ENCODE measurements at places on chromosomes 2 and 18.

DNA sequence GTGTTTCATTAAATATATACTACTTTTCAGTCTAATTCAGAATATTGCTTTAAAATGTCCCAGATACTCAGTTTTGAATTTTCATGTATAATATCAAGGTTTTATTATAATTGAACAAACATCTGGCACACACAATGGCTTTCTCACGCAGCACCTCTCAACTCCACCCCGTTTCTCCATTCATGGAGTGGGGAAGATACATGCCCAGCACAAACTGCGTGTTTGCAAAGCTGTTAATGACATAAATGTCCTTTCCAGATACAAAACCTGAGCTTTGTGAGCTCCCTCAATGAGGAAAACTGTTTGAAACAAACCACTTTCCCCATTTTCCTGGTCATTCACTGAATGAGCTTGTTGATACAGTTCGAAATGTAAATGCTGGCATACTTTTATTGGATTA, 150.3 kb upstream of the RASGRP3 start:
- DNase-seq = no peak

GRCh38 chr18:74420481-74420880, 36.6 kb downstream of the DIPK1C start:
- DNase-seq = no peak

DNA sequence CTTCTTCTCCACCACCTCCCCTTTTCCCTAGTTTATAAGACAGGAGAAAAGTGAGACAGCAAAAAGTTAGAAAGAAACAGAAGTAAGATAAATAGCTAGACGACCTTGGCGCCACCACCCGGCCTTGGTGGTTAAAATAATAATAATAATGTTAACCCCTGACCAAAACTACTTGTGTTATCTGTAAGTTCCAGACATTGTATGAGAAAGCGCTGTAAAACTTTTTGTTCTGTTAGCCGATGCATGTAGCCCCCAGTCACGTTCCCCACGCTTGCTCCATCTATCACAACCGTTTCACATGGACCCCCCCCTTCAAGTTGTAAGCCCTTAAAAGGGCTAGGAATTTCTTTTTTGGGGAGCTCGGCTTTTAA, 1.5 kb upstream of the BUB1 start:
- DNase-seq = no peak

GRCh38 chr2:157233506-157233905, 24.0 kb upstream of the GALNT5 start:
- no peak for DNase-seq

DNA sequence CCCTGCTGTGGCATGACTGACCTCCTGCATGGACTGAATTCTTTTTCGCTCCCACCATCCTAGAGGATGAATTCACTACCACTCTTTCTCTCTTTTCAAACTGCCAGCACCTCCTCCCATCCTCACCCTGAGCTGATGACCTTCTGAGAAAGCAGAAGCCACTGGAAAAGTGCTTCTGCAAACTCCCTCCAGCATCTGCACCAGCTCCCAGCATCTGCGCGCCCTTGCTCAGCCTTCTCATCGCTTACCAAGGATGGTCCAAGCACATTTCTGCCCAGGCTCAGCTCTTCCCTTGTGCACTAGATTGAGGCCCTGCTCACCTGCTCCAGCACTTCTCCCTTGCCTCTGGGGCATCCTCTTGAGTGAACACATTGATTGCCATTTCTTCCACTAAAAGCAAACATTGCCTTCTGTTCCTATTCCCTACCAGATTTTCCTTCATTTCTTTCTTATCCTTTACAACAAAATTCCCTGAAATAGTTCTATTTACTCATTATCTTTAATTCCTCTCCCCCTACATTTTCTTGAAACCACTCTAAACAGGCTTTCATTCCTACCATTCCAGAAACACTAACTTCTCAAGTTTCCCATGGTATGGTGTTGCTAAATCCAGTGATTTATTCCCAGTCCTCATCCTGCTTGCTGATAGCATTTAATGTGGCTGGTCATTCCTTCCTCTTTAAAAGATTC, 42.7 kb upstream of the IL1RL1 start:
- DNase-seq = no peak

DNA sequence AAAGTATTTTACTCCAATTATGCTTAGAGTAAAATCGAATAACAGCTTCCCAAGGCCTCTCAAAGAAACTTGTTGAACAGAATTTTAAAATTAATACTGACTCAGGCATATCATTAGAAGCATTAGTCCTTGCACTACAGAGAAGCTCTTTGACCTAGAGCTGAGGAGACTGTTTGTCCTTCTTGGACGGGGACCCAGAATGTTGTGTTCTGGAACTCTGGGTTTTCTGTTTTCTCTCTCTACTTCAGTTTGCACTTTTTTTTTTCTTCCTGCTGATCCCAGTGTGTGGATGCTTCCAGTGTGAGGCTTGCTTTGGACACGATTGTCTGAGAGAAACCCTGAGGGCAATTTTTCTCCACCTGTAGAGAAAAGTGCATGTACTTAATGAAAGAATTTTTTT, 847.6 kb downstream of the SOCS6 start:
- DNase-seq = no peak

- no peak for DNase-seq
Measured at GRCh38 chr2:222292149-222293134, 6.4 kb downstream of the PAX3 start.

Measured in GM18507 (cell line).